Left lobe of liver (tissue), 2 donors: ENCODE measurements at places on chromosomes 12 and 14. TPM values are rescaled to one million over a fixed set of nuclear protein-coding genes. Genes with fewer than 3 reads are reported as not detected.
A peak's percentile ranks its signal among the peaks of the same experiment; 100 is the strongest.

GRCh38 chr14:101708853-101709532 lies 52.5 kb upstream of the PPP2R5C start:
- peak; percentile 35 for DNase-seq

DNA sequence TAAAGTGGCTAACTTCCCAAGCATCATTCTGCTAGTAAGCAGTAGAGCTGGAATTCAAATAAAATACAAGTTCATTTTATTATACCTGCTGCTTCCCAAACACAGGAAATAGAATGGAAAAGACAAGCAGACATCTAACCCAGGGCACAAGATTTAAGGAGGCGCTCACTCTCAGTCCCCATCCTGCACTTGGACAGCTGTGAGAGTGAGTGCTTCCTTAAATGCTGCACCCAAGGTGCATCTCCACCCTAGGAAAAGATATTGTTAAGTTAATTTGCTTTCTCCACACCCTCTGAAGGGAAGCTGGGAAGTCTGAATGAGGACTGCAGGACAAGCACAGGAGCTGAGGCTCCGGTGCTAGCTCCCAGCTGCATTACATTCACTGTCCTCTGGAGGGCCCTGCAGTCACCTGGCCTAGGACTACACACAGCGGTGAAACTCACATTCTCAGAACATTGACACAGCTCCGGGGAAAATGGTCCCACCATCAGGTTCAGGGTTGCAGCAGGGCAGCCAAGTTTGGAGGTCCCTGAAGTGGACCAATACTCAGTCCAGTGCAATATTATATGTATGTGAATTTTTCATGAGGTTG lies 14.2 kb downstream of the HEBP1 start:
- no peak for DNase-seq

DNA sequence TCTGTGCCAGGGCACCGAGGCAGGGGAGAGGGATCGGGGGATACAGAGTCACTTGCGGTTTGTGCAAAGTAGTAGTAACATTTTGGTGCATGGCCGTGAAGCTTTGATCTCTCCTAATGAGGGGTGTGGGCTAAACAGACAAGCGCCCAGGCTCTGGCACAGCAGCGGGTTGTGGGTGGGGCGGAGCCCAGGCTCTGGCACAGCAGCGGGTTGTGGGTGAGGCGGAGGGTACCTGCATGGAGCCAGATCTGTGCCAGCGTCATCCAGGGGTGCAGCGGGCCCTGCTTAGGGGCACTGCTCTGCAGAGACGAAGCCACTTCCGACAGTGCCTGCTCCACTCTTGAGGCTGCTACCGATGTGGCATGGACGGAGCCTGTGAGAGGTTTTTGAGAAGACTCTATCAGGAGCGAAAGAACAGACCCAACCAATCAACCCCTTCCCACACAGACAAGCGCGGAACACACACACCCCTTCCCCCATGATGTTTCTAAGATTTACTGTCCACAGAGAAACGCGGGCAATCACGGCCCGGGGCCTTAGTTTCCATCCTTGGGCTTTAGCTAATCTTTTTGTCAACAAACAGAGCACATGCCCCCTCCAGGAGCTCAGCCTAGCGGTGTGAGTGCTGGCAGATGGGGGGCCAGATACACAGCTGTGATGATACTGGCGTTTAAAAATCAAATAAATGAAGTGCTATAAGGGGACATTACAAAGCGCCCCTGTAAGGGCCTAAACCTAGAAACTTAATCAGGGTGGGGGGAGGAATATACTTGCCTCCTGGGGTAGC lies 196.6 kb downstream of the CALM1 start:
- no peak for DNase-seq

GRCh38 chr12:62621101-62621638 lies 154.5 kb downstream of the MON2 start:
- DNase-seq: no peak

GRCh38 chr14:39175445-39176262 lies 600 bp downstream of the PNN start:
- peak; percentile 62 for DNase-seq

- no peak for DNase-seq
Observed at GRCh38 chr12:125417446-125417845, 352.2 kb downstream of the AACS start.

DNA sequence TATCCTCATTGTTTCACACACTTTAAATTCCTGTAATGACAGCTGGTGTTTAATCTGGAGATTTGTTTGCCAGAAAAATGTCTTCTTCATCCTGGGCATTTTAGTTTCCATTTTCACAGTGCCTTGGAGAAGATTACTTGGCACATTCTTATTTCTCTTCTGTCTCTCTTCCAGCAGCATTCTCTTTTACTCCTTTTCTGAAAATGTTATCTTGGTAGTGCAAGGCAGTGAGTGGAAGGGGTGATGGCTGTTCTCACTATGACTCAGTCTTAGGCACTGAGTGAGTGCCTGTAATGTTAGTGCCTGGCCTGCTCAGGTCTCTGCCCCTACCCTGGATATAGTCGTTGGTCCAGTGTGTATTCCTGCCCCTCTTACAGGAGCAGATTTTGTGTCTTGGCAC lies 13.1 kb downstream of the CLECL1 start:
- no peak for DNase-seq

GRCh38 chr12:110115675-110116074 lies 8.5 kb upstream of the IFT81 start:
- no peak for DNase-seq

DNA sequence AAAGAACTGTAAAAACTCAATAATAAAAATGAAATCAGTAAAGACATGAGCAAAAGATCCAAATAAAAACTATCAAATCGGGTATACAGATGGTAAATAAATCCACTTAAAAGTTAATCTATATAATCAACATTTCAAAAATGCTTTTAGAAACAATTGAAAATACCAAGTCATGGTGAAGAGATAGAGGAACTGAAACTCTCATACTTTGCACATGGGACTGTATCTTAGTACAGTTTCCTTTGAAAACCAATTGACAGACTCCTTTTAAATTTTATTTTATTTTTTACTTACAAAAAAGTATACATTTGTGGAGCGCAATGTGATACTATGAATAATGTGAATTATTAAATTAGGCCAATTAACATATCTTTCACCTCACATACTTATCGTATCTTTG lies 98.6 kb upstream of the FAR2 start:
- DNase-seq: no peak

DNA sequence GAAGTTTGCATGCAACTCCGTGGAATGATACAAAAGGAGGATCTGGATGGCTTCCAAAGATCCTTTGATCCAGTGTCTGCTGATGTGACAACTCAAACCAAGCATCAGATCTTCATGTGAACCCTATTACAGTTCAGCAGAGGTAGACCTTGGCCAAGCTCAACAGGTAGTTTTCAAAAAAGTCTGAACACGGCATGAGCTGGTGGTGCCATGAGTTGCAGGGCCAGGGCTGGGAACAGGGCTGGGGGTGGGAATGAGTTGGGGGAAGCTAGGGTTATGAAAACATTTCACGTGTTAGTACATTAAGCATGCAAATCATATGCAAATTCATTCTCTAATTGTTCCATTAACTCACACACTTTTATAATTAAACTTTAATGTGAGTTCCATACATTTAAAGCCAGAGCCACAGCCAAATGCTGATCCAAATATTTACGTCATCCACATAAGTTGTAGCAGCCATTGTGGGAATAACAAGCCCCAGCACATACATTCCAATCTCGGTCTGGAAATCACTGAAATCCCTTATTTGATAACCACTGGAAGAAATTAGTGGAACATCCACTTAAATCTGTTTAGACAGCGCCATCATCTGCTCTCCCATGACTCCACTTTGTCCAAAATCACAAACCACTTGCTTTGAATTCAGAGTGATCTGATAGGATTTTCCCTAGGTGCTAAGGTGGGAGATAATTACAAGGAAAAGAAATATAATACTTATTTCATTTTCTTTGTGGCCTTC lies 158.5 kb downstream of the APAF1 start:
- no peak for DNase-seq

DNA sequence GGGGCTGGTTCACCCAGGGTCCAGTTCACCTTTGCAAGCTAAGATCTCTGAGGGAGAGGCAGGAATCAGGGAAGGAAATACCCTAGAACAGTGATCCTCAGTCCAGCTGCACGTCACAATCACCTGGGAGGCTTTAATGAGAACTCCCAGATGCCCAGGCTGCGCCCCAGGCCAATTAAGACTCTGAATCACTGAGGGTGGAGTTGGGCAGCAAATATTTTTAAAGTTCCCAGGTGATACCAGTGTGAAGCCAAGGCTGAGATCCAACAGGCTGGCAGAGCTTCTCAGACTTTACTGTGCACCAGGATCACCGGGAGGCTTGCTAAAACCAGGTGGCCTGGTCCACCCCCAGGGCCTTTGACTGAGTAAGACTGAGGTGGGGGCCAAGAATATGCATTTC lies 23.8 kb downstream of the MYL2 start:
- DNase-seq: no peak

DNA sequence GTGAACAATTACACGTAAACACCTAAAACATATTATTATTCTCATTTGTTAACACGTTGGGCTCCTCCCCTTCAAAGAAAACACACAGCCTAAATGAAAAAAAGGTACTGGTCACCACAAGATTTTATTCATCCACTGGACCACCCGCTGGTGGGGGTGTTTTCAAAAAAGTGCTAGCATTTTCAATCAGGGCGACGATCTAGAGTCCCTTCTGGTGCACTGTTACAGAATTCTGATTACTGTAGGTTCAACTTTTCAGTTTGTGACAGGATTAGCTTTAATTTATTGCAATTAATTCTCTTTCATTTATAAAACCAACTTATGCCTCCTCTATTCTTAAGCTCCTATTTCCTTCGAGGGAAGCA lies 443 bp downstream of the MAGOHB start:
- no peak for DNase-seq

DNA sequence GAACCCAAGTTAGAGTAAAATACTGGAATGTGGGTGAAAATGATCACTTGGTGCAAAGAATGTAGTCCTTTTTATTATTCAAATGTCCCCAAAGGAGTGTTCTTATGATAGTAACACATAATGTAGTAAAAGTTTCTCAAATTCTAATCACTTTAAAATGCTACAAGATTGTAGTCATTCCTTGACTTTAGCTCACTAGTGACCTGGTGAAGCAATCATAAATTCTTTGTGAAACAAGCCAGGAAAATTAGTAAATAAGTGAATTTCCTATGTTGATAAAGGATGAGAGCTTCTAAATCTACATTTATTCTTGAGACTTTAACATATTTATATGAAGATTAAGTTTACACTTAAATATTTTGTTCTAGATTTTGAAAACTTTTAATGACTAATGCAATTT lies 30.7 kb upstream of the SLC17A8 start:
- no peak for DNase-seq

DNA sequence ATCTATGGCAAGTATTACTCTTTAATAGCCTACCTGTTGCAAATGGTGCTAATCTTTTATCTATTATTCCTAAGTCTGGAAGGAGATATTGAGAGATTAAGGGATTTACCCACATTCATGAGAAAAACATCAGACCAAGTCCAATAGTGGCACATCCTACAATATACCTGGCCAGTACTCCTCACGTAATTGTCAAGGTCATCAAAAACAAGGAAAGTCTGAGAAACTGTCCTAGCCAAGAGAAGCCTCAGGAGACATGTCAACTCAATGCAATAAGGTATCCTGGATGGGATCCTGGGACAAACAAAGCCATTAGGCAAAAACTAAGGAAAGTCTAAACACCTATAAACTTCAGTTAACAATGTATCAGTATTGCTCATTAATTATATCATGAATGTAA lies 12.5 kb downstream of the NR2C1 start:
- no peak for DNase-seq

GRCh38 chr14:30995689-30996088 lies 29.8 kb upstream of the AP4S1 start:
- no peak for DNase-seq

- DNase-seq: peak; percentile 23
Observed at GRCh38 chr12:1879633-1880032, 38.8 kb downstream of the CACNA2D4 start.

- peak; percentile 38 for DNase-seq
Observed at GRCh38 chr12:109771746-109772621, 58.4 kb downstream of the FAM222A start.

- no peak for DNase-seq
Observed at GRCh38 chr14:74861734-74862090, 14.2 kb downstream of the PROX2 start.

DNA sequence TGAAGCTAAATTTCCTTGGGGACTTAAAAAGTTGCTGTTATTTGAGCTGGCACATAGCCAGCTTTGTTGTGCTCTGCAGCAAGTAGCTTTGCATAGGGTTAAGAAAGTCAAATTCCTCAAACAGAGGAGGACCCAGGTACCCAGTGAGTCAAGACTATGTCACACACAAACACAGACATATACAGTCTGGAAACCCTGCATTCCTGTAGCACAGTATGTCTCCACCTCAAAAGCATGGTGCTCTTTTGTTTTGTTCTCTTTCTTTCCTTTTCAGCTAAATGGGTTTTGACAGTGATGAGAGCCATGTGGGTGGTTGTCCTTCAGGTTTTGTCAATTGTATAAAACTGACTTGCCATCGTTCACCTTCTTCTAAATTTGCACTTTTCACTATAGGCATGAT lies 179.6 kb upstream of the DIO2 start:
- no peak for DNase-seq

GRCh38 chr14:100827101-100828021 lies 1.4 kb downstream of the MEG3 start:
- DNase-seq: no peak

GRCh38 chr14:69231486-69231885 lies 28.5 kb upstream of the GALNT16 start:
- DNase-seq: no peak

Gene REP15
- total RNA-seq: 1.0 TPM

Gene FOS
- total RNA-seq: 13.1 TPM

Gene WNT1
- not detected for total RNA-seq

Gene NFATC4
- 1.4 TPM for total RNA-seq

Gene TPH2
- total RNA-seq: not detected

Gene KRT71
- not detected for total RNA-seq

Gene STON2
- total RNA-seq: 6.3 TPM

Gene GLT1D1
- total RNA-seq: 15.9 TPM

Gene R3HDM2
- 38.6 TPM for total RNA-seq

Gene LRRC43
- total RNA-seq: 0.35 TPM

Gene SLC5A8
- total RNA-seq: not detected

Gene PNN
- total RNA-seq: 28.2 TPM

Gene GPHN
- 43.0 TPM for total RNA-seq
